Non-pigmented ciliary epithelial cell (primary cell): ENCODE measurements at places on chromosomes 5 and 9.

- DNase-seq, result no peak
Measured at GRCh38 chr9:19460243-19460642, 51.4 kb downstream of the ACER2 start.

GRCh38 chr9:96688187-96688586 lies 33.1 kb upstream of the PRXL2C start:
- DNase-seq, result no peak

GRCh38 chr5:54206580-54207229 lies 103.7 kb downstream of the ARL15 start:
- DNase-seq, result no peak

DNA sequence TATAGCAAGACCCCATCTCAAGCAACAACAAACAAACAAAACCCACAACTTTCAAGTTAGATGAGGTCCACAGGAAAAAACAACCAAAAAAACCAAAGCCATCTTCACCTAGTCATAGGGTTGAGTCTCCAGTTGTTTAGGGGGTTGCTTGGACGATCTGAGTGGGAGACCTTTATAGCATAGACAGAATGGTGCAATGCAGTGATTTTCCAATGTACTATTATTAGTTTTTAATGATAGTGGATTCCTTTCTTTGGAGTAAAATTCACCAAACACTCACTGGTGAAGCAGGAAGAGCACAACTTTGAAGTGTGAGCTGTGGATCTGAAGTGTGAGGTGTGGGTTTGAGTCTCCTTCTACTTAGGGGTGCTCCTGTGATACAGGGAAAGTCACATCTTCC lies 67.0 kb upstream of the KLF9 start:
- DNase-seq, result no peak

DNA sequence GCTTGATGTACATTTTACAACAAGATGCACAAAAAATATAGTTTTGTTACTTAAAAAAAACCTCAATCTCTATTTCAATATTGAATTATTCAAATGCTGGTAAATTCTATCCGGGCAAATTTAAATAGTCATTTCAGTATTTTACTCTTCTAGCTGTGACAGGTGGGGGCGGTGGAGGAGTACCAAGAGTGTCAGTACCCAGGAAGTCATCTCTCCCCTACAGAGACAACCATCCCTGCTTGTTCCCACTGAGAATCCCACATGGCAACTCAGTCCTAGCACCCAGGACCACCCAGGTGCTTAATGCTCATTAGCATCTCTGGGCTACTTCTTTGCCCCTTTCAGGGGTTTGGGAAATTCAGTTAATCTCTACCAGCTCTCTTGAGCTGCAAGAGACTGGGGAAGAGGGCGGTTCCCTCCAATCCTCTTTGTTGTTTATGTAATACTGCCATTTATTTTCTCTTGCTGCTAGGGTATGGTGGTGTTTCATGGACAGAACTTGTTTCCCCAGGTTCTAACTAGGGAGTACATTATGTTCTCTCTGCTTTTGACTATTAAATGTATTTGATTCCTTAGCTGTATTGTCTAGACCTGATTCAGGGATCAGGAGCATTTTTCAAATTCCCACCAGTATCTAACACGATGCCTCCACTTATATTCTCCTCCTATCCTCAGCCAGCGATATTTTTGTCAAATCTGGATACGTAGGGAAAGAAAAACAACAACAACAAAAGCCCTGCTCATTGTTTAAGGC lies 122.5 kb downstream of the CDH18 start:
- DNase-seq, result no peak

DNA sequence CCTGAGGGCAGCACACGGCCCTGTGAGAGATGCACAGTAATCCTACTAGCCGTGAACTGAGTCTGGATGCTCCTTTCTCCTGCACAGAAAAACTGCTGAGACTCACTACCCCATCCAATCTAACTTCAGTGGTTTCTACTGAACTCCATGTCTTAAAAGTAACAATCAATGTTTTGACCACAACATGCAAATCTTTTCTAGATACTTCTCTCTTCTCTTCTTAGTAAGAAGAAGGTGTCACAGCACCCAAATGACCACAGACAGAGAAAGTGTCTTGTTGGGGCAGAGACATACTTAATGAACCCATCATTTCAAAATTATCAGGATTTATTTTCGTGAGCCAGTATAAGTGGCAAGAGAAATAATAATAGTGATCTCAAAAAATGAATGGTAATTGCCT lies 285.8 kb upstream of the MEF2C start:
- DNase-seq, result no peak

DNA sequence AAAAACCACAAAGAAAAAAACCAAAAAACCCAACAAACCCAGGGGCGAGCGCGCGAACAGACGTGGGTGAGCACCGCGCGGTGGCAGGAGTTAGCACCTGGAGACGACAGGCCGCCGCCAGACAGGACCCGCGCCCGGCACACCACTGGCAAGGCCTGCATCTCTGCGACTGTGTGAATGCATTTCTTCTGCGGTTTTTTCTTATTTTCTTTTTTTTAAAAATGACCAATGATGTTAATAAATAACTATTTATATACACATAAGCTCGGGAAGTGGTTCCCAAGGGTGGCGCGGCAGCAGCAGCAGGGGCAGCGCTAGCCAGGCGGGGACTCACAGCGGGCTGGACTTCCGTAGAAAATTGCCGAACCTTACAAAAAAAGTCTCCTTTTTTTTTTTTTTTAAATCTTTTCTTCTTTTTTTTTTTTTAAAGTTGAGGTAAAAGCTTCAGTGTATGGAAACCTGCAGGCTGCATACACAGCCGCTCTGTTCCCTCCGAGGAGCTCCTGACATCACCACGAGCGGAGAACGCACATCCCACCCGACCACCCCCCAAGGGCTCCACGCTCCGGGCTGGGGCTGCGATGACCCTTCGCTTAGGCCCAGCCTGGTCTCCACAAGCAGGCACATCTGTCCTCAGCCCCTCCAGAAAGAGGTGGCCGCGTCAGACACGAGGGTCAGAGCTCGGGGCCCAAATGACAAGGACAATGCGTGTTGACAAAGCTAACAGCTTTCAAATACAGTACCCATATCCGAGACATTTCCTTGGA lies 7.4 kb downstream of the BRD3OS start:
- no peak for DNase-seq
